ENCODE measurements at places on chromosomes 4 and X.

GRCh38 chr4:52659722-52660261 lies 691 bp upstream of the USP46 start:
- DNase-seq, result no peak

DNA sequence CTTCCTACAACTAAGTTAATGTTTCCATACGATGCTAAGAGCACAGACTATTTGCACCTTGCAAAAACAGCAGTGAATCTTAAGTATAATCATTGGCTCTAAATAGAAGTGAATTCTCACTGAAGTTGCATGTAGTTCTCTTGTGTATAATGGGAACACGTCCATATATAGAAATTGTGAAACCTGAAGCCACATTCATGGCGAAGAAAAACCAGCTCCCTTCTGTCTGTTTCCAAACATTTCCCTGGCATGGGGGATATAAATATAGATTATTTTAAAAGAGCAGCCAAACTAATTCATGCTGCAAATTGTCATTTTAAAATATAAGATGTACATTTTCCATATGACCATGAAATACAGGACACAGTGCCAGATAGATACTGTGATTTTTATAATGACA lies 71.1 kb downstream of the TRAM1L1 start:
- DNase-seq, result no peak

GRCh38 chr4:164846566-164846965 lies 30.4 kb upstream of the APELA start:
- DNase-seq, result no peak

- DNase-seq, result no peak
Measured at GRCh38 chrX:2507904-2508627, 7.3 kb upstream of the DHRSX start.

DNA sequence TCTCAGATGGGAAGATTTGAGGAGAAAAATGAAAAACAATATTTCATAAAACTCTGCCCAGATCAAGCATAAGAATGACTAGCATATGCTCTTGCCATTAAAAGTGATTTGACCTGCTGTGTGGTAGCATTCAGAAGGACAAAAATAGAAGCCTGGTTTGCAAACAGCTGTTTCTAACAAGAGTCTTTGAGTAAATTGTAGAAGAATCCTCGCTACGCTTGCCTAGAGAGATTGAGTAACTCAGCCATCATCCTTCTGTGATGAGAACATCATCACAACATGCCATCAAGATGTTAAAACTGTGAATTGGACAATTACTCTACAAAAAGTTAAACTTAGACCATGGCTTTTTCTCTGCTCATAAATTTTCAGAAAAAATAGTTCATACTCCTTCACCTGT lies 168.9 kb upstream of the PUDP start:
- DNase-seq, result no peak

DNA sequence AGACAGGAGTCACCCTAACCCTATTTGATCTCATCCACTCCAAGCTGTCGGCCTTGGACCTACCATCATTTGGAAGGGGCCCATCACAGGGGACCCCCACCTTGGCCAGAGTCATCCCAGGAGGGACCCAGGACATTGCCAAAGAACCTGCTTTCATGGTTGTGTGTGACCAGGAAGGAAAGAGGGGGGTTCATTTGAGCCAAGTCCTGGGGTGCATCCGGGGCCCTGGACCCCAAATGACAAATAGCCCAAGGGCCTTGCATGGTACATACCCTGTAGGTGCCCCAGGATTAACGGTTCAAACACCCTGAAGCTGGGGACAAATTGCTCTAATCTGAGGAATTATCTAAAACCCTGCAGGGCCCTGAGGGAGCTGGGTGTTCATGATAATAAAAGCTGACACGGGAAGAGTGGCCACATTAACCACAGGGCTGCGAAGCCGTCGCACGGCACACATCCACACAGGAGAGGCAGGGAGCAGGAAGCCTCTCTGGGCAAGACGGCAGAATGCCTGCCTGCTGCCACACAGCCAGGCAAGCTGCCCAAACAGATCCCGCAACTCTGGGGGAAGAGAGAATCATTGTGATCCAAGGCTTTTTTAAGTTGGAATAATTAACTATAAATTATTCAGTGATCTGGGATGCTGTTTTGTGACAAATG lies 28.2 kb upstream of the PPP2R2C start:
- DNase-seq, result no peak

DNA sequence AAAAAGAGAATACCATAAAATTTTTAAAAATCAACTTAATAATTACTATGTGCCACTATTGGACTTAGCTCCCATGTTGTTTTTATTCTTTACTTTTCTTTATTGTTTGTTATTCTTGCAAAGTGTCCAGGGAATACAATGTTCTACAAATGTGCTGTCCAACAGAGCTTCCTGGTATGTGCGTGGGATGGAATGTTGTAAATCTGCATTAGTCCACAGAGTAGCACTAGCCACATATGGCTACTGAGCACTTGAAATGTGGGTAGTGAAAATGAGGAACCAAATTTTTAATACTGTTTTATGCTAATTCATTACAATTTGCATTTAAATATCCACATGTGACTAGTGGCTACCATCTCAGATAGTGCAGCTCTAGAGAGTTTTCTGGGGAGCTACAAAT lies 14.3 kb upstream of the CORIN start:
- DNase-seq, result no peak

DNA sequence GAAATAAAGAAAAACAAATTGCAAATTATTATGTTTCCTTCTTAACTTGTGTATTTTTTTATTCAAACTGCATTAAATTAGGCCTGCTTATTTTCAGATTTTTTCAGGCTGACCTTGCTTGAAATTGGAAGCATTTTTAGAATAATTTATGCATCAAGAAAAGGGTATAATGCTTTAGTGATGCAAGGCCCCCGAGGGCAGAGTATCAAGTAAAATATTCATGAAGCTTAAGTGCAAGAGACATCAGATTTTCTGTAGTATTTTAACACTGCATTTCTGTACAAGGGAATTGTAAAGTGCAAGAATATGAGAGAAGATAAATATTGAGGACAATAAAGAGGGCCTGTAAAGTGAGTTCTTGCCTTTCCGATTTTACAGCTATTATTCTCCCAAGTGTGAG lies 485.8 kb upstream of the ATOH1 start:
- DNase-seq, result no peak

DNA sequence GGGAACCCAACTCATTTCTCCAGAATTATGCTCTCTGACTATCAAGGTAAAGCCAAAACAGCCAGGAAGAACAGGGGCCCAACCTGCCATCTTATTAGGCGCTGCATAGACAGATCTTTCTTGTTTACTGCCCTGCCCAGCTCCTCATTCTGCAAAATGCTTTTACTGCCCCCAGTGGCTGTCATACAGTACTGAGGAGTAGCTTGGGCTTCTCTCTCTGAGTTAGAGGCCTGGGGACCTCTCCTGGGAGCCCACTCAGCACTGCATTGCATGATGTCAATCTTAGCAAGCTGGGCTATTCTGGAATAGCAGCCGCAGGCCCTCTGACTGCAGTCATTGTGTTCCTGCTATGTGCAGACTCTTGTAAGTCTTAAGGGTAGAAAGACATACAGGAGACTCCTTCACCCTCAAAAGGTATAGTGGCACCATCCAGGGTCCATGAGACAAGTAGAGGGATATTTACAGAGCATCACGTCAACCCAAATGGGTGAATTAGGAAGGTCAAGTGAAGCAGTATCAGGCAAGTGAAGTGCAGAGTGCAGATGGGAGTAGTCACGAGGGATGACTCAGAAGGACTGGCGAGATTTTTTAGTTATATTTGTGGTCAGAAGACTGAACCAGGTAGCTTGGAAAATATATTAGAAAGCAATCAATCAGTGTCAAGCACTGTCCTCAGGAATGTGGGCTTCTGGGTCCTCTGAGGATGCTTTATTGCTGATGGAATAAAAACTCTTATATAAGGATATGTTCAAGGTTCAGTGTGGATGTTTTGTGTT lies 294.1 kb upstream of the SFRP2 start:
- no peak for DNase-seq

DNA sequence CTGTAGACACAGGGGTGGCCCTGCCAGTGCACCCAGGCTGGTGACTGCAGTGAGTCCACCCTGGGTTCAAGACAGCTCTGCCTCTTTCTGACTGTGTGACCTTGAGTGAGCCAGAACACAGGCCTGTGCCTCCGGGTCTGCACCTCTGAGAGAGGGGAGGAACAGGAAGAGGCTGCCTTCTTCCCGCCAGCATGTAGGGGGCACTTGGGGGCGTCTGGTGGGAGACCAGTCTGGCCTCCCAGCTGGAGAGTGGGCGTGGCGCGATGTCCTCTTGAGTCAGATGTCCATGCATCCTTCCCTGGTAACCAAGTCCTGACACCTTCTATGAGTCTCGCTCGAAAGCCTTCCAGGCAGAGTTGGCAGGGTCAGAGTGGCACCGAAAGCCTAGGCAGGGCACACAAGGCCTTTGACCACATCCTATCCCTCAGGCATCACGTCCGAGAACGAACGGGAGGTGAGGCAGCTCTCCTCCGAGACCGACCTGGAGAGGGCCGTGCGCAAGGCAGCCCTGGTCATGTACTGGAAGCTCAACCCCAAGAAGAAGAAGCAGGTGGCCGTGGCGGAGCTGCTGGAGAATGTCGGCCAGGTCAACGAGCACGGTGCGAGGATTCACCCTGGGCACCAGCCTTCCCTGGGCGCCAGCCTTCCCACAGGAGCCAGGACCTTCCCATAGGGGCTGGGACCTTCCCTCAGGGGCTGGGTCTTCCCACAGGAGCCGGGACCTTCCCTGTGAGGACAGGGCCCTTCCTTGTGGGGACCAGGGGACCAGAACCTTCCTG lies 21.3 kb downstream of the WFS1 start:
- DNase-seq, result no peak

- DNase-seq, result no peak
Measured at GRCh38 chrX:69554321-69554947, 50.3 kb downstream of the NALF2 start.

DNA sequence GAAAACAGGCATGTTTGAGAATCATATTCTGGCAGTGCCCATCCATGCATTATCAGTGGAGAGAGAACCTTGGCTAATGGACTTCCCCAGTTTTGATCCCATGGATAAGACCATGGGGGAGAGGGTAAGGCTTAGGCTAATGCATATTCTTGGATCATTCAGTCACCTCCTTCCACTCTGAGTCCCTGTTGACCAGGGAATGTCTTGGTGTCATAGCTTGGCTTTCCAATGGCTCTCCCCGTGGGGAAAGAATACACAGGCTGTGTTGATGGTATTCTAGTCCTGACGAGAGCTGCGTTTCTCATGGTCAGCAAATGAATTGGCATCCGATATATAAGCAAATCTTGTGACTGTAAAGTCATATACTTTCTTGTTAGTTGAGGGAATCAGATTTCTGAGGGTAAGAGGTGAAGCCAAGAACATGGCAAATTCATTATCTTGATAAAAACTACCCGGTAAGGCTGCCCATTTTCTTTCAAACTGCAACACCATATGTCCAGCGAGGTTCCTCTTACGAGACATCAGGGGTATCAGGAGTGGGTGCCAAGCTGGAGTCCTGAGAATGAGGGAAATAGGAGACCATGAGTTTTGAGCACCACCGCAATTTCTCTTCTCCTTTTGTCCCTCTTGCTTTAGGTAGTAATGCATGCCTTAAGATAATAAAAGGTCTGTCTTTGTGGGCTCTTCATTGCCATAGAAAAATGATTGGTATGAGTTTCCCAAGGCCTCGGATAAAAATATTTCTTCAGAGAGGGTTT lies 18.0 kb downstream of the RHOH start:
- DNase-seq, result no peak

DNA sequence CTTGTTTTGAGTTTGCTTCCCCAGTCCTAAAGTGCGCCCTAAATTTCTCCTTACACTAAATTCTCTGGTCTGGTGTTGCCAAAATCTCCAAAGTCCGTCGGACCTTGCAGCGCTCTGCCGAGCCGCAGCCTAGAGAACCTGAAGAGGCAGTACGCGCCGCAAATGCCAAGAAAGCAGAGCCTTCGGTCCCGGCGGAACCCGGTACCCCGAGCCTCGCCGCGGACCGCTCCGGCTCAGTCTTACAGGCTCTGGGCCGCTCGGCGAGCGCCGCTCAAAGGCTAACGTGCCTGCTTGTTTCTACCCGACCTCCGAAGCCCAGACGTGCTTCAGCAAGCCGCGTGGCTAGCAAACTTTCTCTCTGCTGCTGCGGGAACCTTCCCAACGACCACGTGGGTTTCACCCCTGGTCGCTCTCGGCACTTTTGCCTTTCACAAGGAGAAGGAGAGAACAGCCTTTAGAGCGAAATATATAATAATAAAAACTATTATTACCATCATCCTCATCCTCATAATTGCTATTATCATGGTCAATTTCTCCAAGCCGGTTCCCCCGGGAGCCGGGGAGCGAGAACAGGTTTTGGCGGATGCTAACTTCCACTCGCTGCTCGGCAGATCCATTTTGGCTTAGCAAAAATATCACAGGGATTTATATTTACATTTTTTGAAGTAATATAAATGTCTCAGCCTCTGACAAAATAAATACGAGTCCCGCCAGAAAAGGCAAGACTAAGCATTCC lies 2.2 kb upstream of the HTR2C start:
- no peak for DNase-seq

DNA sequence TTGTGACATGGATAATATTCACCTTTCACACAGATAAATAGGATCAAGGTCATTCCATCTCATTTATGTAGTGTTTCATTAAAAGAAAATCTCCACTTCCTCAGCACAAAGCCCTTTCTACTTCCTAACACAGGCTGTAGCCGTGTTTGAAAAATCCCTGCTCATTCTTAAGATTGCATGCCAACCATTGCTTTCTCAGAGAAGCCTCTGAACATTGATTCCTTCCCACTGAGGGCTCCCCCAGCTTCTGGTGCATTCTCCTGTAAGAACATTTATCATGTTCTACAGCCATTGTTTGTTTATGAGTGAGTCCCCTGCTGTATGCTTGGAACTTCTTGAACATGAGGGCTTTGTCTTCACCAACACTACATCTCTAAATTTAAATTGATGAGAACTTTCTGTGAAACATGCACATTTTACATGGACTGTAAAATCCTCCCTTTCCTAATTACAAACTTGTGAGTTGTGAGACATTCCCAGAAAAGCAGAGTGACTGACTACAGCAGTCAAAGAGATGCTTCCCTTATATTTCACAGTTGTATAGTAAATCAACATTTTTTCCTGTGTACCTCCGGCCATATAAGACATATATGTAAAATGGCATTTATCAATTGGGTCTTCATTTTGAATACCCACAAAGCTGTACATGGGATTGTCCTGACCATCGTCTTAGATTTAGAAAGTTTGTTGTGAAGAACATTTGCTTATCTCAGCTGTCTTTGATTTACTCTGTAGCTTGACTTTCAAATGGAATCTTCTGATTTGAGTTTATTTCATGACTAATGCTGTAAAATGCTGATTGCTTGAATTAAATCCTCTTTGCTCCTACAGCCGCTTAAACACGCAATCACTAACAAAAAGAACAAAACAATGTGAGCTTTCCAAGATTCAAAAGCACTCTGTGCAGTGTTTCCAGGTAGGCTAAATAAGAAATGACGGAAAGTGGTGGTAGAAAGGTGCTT lies 600.5 kb upstream of the SLIT2 start:
- DNase-seq, result no peak

All from stimulated activated CD4-positive, alpha-beta T cell treated with anti-CD3 and anti-CD28 coated beads, Interleukin-12 subunit alpha, Interleukin-12 subunit beta, amount 100 ng/mL, for 24 hours (primary cell).